H9 (cell line): ENCODE measurements at places on chromosomes 1 and 21. TPM values are rescaled to one million over a fixed set of nuclear protein-coding genes. Genes with fewer than 3 reads are reported as not detected.

The RHOU gene
- total RNA-seq: 3.9 and 4.2 TPM in 2 replicates

The CASP9 gene
- 15.9 and 17.2 TPM in 2 replicates for total RNA-seq

The CLCNKB gene
- total RNA-seq: 1.7 and 1.8 TPM in 2 replicates

DNA sequence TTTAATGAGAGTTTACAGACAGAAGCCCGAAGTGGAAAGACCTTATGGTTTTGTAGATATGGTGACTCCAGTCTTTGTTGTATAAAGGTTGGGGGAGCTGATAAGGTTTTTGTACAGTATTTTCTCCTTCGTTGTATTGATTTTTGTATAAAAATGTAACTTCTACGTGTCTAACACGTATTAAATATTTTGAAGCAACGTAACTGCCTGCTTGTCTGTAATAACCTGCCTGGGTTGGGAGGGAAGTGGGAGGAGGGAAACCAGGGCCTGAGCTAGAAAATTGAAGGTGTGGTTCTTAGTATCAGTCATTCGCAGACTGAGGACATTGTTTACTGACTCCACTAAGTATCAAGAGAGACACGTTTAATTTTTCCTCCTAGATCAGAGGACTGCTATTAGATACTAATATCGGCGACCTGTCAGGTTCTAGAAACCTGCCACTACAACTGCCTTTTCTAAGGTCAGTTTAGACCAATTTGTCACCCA lies 2.2 kb downstream of the IER5 start:
- H3K36me3 ChIP-seq: peaks cover 8% of the 10 kb centered on the region; the same call in 1 of the 2 replicates
- peak overlapping the region; percentile 92 for H3K4me3 ChIP-seq
- H3K4me1 ChIP-seq: peaks cover 3% of the 10 kb centered on the region; the same call in 1 of the 2 replicates
- H3K27me3 ChIP-seq: peaks cover 9% of the 10 kb centered on the region
- no peak overlapping the region for H3K27ac ChIP-seq
- DNase-seq: no peak

- H3K36me3 ChIP-seq: peaks cover 5% of the 10 kb centered on the region
- no peaks in the 10 kb centered on the region for H3K27me3 ChIP-seq
- no peak for DNase-seq
- no peak overlapping the region for H3K27ac ChIP-seq
- H3K4me1 ChIP-seq: no peaks in the 10 kb centered on the region
These were observed 28.1 kb downstream of the ANGPTL3 start for GRCh38 chr1:62625415-62625814.

- H3K27ac ChIP-seq: no peak overlapping the region
- H3K4me3 ChIP-seq: no peak overlapping the region
- H3K4me1 ChIP-seq: no peaks in the 10 kb centered on the region
- no peaks in the 10 kb centered on the region for H3K36me3 ChIP-seq
- no peak for DNase-seq
- H3K27me3 ChIP-seq: no peaks in the 10 kb centered on the region
These were observed 91.7 kb upstream of the NFIA start for GRCh38 chr1:60990714-60991090.
